Thoracic aorta (tissue), 2 donors: ENCODE measurements at places on chromosomes 7 and 10. TPM values are rescaled to one million over a fixed set of nuclear protein-coding genes. Genes with fewer than 3 reads are reported as not detected.

Gene OR9A2
- total RNA-seq = not detected

Gene NUB1
- total RNA-seq = 51.0 TPM

Gene PAPOLB
- 1.1 TPM for total RNA-seq

Gene TFAM
- 9.2 TPM for total RNA-seq

Gene PRF1
- total RNA-seq = 5.4 TPM

Gene RARRES2
- 76.4 TPM for total RNA-seq

DNA sequence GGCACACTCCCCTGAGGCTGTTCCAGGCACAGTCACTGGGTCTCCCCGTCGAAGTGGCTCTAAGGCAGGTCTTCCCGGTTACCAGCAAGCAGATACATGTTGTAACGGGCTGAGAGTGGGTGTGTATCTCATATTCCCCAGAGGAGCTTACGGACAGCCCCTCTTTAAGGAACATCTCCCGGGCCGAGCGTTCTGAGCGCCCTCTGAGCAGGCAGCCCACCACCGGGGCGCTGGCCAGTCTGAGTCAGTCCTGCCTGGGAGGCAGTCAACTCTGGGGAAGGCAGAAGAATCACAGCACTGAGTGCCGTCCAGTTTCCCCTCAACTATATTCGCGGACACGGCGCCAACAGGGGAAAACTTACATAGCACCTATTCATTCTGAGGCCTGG, 117.4 kb downstream of the LHPP start:
- DNase-seq = no peak

DNA sequence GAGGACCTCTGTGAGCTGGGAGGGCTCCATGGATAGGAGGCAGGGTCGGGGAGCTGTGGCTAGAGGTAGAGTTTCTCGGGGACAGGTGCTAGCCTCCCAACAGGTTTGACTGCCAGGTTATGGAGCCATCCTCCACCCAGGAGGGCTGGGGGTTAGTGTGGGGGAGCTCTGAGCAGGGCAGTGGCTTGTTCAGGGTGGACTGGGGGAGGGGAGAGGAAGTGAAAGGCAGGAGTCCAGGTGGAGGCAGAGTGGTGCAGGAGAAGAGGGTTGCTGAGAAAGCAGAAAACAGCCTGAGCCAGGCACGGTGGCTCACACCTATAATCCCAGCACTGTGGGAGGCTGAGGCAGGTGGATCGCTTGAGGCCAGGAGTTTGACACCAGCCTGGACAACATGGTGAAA, 40.5 kb upstream of the HSPB1 start:
- DNase-seq = no peak

DNA sequence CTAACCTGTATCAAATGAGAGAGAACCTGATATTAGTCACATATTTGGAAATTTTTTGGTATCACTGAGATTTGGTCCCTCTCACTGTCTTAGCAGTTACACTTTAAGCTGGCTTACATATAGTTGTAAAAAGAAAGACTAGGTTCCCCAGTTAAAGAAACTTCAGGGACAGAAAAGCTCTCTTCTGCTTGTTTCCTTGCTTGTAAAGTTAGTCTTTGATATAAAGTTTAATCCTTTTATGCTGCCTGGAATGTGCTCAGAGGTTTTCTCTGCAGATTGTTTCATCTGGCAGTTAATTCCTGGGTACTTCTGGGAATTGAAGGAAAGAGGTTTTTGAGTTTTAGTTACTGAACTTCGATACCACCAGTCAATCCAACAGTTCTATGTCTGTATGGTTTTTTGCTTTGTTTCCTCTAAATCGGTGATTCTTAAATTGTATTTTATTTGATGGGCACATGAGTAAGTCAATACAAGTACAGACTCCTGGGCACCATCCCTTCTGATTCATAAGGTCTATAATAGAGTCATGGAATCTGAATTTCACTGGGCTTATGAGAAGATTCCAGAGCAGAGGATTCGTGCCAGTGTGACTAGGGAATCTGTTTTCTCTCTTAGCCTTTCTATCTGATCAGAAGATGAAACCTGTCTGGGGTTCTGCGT, 1080.9 kb upstream of the C7orf33 start:
- DNase-seq = no peak

DNA sequence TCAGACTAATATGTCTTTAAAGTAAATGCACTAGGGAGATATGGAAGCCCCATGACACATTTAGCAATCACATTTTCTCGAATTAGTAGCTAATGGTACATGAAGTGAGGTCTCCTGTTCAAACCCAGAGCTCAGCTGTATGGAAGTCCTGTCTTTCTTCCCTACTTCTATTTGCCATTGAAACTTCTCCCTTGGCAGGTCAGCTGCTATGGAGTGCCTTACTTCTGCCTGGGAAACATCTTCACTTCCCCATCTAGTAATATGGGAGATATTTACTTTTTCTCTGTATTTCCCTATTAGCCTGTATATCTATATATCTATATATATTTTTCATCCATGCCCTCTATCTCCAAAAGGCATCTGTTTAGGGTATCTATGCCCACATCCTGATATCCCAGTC, 225.3 kb upstream of the INHBA start:
- no peak for DNase-seq

- DNase-seq = no peak
Measured at GRCh38 chr7:44313621-44314031, 11.8 kb downstream of the CAMK2B start.

DNA sequence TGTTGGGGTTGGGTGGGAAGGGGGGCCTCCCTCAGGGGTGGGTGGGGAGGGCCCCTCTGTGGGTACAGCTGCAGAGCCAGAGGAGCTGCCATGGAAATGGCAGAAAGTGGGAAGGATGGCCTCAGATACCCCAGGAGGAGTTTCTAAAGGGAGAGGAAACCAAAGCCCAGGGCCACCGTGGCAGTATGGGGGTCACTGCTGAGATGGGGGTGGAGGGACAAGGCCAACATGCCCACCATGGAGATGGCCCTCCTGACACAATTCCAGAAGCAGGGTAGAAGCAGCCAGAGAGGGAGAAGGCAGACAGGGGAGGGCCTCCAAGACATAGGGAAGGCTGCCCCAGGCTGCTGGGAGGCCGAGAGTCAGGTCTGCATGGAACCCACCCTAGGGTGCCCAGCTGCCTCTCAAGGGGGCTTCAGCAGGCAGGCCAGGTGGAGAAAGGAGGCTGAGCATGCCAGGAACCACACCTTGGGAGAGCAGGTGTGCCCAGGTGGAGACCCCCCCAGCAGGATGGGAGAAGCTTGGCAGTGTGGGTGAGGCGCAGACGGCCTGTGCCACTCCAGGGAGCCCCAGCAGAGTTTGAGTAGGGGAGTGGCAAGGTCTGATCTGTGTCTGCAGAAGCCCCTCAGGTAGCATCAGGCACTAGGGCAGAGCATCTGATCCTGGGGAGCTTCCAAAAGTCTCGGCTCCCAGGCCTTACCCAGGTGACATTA, 146.8 kb downstream of the ARHGAP22 start:
- DNase-seq = no peak
